Fibroblast of the aortic adventitia (primary cell): ENCODE measurements at places on chromosomes 5 and 9.

DNA sequence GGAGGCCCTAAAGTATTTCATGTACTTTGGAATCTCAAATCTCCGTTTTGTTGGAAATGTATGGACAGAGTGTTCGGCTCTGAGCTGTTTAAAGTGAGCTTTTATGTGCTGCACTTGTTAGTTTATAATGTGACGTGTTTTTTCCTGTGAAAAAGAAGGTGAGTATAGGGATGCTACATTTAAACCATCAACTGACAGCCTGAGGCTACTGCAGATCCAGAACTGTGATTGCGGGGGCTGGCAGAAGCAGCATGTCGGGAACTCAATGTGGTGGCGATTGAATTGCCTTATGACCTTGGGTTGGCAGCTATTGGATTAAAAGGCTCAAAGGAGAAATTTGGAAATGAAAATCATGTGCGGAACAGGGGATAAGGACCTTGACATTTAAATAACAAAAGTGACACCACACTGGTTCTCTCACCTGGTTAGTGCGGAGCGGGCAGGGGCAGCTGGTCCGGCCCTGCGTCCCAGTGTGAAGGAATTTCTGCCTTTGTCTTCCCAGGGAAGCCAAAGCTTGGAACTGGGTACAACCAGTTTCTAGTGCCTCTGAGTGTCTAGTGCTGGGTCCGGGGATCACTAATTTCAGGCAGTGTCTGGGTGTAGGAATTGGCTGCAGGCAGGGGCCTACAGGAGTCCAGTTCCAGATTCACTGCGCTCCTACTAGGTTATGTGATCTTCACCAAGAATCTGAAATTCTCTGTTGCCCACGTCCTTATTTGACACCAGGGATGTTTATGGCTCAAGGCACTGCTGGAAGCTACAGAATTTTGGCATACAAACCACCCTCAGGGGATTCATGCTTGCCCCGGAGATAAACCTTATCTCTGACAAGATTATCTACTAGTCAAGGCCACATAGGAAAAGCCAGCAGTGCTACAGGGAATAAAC is 120.7 kb upstream of the ERCC6L2 start:
- DNase-seq = no peak

- no peak for DNase-seq
These were observed 526.0 kb upstream of the TRPC7 start for GRCh38 chr5:136891175-136891972.

DNA sequence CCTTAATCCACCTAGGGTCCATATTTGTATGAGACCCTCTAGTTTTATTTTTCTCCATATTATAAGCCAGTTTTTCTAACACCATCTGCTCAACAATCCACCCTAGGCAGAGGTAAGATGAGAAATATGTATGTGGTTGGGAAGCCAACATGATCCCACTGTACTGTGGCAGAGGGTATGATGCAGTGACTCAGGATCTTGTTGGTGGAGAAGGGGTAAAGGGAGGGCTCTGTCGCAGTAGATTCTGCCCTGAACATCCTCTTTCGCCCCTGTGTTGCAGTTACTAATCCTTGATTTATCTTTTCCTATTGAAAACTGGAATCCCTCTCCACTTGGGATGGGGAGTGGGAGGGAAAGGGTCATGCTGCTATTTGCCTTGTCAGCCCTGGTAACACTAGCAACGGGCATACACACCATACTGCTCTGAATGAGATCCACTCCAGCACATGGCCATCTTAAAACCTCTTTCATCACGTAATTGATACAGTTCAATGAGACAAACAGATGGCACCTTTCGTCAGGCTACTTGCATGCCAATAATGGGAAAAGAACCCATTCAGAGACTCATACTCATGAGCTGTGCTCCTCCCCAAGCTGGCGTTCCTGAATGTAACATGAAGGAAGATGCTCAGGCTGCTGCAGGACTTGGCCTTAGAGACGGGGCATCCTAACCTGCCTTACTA is 63.0 kb downstream of the ADAMTS12 start:
- DNase-seq = no peak

DNA sequence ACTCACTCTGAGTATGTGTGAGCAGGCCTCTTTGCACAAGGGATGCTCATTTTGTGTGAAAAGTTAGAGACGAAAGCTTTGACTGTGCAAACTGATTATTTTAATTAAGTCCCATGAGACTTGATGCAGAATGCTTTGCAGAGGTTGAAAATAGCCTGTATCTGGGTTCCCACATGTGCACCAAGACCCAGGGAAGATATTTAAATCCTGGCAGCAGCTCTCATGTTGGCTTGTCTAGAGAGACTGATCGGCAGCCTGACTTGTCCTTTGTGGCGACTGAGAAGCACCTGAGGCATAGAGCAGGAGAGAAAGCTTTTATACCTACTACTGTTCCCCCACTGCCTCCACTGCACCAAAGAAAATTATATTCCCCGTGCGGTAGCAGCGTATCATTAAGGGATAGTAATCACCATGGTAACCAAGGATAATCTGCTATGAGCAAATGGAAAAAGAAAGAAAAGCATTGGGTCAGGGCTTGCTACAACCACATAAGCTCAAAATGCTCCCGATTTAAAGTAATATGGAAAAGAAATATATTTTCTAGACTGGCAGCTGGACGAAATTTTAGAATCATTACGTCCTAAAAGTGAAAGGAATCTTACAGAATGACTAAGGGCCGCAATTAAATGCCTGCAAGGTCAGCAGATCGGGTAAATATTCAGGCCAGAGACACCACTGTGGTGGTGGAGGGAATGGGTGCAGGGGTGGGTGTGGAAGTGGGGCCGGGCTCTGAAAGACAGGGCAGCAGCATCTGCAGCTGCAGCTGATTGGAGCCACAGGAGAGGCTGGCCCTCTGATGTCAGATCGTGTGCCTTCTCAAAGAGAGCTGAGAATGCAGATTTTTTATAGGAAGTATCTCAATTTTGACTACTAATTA is 135.3 kb upstream of the EPB41L4A start:
- no peak for DNase-seq

DNA sequence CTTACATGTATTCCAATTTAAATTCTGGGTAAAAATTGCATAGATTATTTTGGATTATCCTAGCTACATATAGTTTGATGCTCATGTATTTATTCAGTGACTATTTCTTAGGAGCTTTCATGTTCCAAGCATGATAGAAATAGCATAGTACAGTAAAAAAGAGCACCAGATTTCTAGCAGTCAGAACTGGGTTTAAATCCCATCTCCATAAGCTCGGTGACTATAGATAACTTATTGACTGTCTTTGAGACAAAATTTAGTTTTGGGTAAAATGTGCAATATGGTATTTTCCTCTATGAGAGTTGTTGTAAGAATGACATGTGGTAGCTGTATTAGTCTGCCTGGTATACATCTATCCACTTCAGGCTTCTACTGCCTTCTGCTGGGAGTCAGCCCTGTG is 889.6 kb downstream of the DTWD2 start:
- DNase-seq = no peak

- DNase-seq = peak; percentile 39
These were observed 158.7 kb upstream of the TNC start for GRCh38 chr9:115276621-115277020.

GRCh38 chr5:114678778-114679177 is 316.9 kb downstream of the KCNN2 start:
- no peak for DNase-seq

DNA sequence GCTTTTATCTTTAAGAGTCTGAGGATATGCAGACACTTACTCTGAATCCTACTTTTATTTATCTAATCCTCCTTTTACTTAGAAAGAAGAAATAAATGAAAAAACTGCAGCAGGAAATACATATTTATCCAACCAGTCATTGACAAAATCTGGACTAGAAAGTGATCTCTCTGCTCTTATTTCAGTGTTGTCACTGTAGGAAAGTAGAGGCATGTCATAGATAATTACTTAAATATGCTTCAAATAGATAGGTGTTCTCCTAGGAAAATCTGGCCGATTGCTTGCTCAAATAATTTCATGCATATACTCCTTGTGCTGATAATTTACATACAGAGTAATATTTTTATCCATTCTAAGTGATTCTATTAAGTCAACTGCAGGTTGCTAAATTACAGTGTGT is 2001.9 kb upstream of the C9orf72 start:
- DNase-seq = peak; percentile 3

- DNase-seq = no peak
These were observed 99.2 kb upstream of the IQGAP2 start for GRCh38 chr5:76303921-76304320.

- peak; percentile 38 for DNase-seq
These were observed 100.4 kb upstream of the ZNF618 start for GRCh38 chr9:113775749-113776148.

DNA sequence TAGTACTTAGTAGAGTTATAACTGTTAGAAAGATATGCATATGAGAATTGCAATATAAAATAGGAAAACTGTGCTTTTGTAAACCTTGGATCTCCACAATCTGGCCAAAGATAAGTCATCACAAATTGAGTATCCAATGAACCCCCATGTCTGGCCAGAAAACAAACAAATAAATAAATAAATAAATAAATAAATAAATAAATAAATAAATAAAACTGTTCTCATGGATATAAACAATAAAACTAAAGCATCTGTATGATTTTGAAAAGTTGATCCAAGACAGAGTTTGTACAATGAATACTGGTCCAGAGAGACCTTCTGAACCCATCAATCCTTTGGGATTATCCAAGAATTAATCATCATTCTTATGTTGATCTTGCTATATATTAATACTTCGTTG is 367.6 kb upstream of the CDH9 start:
- DNase-seq = no peak

- DNase-seq = no peak
These were observed at the start of gene GNAQ for GRCh38 chr9:78031444-78031892. TSS of gene GNAQ (minus strand) at chr9:78031811. CDS start at chr9:78031235, 576 bp downstream.

- no peak for DNase-seq
These were observed 9.8 kb downstream of the EGFL7 start for GRCh38 chr9:136672431-136673087.

GRCh38 chr5:1786621-1787471 is 12.8 kb downstream of the MRPL36 start:
- no peak for DNase-seq

- peak; percentile 16 for DNase-seq
These were observed 13.1 kb upstream of the IGFBPL1 start for GRCh38 chr9:38437193-38437823.

DNA sequence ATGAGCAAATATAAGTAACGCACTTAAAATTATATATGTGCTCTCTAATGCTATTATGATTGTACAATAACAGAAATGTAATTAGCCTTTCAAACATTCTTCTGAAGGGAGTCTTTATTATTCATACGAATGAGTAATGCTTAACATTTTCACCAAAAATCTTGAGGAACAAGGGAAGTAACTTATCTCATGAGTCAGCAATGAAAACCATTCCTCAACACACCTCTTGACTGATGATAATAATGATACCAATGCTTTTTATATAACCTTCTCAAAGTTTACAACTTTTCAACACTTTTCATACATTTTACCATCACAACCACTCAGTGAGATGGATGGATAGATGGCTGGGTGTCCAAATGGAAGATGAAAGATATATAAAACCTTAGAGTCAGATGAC is 369.3 kb downstream of the BNC2 start:
- DNase-seq = peak; percentile 77

DNA sequence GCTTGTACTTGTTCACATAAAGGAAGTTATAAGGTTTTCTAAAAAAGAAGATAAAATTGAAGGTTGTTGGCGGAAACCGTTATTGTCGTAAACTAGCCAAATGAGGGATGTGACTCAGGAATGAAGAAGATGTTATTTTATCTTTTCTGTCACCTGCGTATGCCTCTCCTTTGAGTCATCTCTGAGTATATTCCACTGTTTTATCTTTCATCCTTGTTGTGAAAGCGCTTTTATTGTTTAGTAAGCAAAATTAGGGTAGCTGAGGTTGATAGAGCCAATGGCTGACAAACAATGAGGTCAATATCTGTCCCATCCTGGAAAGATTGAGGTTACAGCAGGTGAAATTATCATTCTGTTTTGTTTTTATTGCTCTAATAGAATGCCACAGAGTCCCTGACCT is 105.0 kb downstream of the TUSC1 start:
- DNase-seq = no peak

DNA sequence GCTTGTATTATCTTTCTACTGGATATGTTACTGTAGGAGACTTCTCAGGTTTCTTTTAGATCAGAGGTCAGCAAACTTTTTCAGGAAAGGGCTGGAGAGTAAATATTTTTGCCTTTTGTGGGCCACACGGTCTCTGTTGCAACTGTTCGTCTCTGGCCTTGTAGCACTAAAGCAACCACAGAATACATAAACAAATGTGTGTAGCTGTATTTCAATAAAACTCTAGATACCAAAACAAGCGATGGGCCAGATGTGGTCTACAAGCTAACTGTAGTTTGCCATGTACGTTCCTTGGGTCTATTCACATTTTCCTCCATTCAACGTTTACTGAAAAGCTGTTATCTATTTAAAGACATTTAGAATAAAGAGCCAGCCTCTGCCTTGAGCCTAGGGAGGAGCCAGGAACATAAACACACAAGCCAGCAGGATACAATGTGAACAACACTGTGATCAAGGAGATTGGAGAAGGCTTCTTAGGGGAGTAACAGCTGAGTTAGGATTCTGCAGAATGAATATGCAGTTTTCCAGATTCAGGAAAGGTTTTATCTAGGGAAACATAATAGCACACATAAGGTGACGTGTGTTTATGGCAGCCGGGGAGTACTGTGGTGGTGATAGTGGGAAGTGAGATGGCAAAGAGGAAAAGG is 33.0 kb upstream of the HOMER1 start:
- no peak for DNase-seq

- DNase-seq = peak; percentile 34
These were observed 6.9 kb upstream of the ABCA1 start for GRCh38 chr9:104934691-104935500.

DNA sequence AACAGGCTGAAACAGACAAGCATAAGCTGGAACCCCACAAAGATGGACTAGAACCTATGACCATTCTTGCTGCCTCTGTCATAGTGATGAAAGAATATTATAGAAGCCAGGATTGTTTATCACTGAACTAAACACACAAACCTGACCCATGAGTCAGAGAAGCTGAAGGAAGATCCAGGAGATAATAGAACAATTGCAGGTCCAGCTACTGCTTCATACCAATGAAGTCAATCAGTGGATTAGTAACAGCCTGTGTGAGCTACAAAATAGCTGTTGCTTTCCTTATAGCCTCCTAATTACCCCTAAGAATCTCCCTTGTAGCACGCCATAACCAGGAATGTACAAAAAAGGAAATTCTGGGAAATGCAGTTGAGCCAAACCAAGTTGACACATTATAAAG is 459.9 kb upstream of the ZNF462 start:
- DNase-seq = no peak

- peak; percentile 85 for DNase-seq
These were observed 153.5 kb downstream of the CDC42SE2 start for GRCh38 chr5:131417240-131417869.

DNA sequence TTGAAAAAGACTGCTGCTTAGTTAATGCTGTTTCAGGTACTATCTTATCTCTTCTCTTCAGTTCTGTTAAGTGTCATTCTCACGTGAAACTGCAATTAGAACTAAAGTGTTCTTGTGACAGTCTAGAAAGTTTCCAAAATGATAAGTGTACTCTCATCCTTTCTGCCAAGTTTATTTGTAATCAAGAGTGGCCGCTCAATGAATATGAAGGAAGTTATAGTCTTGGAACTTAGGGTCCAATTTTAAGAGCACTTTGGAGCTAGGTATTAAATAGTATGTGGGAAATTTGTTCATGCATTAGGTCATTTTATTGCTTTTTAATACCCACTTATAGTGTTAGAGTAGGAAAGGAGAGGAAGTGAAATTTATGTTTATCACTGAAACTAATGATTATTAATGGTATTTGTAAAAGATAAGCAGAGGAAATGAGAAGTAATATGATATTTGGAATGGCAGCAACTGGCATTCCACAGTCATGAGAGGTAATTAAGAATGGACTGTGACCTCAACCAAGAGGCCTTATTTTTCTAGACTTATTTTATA is 20.4 kb downstream of the XRCC4 start:
- DNase-seq = peak; percentile 60

- no peak for DNase-seq
These were observed 14.9 kb upstream of the TMEM38B start for GRCh38 chr9:105679257-105680022.
